ENCODE measurements at places on chromosomes 3 and 15.

GRCh38 chr3:171358881-171359198 is 101.4 kb downstream of the TNIK start:
- DNase-seq: no peak

DNA sequence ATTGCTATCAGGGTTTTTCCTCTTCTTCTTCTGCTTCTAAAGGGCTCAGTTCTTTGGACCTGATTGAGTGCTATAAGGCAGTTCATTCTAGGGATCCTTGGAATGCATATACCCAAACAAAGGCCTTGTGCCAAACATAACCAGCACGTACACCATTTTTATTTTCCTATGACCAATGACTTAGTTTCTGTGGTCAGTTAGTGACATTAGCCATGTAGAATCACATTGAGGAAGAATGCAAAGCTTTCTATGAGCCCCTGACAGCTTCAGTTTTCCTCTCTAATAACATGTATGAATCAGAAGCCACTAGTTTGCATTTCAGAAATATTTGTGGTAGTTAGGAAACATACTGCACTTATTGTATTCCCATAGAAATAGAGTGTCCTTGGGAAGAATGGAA is 240.0 kb downstream of the THRB start:
- DNase-seq: peak; percentile 83

GRCh38 chr3:131067983-131068382 is 41.3 kb downstream of the NEK11 start:
- DNase-seq: no peak

- DNase-seq: no peak
These were observed 14.5 kb downstream of the MESP2 start for GRCh38 chr15:89790661-89791060.

DNA sequence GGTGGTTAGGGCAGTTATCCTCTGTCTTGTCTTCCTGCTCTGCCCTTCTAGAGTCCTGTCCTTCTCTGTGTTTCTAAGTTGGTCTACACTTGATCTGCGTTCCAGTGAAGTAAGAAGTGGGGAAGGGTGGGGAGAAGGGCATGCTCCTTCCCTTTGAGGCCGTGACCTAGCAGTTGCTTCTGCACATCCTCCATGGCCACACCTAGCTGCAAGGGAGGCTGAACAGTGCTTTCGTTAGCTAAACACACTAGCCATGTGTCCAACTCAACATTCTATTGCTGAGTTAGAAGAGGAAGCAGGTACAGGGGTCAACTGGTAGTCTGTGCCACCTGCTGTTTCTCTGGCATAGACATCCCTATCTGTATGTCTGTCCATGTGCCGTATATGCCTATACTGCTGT is 94.5 kb downstream of the LARS2 start:
- no peak for DNase-seq

- DNase-seq: no peak
These were observed 49.9 kb downstream of the LINGO1 start for GRCh38 chr15:77582763-77583162.

DNA sequence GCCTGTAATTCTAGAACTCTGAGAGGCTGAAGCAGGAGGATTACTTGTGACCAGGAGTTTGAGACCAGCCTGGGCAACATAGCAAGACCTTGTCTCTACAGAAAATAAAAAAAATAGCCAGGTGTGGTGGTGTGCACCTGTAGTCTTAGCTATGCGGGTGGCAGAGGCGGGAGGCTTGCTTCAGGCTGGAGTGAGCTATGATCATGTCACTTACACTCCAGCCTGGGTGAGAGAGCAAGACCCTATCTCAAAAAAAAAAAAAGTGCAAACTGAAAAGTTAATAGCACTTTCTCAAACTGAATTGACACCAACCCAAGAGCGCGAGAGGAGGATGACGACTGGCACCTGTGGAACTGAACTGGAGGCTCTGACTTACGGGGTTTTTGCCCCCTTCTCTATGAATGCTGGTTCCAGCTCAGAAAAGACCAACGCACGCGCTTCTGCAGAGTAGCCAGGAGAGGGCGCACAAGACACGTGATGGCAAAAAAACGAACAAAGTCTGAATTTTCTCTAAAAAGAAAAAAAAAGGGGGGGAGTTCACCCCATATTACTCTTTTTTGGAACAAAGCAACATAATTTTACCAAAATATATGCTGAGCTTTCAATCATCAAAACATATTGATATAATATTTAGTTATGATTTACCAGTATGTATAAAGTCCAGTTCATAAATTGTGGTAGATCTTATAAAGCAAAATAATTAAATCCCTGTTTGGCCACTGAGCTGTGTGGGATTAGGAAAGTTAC is 23.7 kb downstream of the CFAP92 start:
- DNase-seq: peak; percentile 42

DNA sequence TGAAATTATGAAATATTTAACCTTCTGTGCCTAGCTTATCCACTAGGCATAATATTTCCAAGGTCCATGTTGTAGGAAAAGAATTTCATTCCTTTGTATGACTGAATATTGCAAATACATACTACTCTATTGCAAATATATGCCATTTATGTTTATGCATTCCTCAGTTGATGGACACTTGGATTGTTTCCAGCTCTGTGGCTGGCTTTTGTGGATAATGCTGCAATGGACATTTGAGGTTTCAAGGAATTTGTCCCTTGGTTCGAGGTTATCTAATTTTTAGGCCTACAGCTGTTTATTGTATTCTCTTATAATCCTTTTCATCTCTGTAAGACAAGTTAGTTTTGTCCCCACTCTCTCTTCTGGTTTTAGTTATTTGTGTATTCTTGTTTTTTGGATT is 7.7 kb upstream of the AADACL2 start:
- no peak for DNase-seq

DNA sequence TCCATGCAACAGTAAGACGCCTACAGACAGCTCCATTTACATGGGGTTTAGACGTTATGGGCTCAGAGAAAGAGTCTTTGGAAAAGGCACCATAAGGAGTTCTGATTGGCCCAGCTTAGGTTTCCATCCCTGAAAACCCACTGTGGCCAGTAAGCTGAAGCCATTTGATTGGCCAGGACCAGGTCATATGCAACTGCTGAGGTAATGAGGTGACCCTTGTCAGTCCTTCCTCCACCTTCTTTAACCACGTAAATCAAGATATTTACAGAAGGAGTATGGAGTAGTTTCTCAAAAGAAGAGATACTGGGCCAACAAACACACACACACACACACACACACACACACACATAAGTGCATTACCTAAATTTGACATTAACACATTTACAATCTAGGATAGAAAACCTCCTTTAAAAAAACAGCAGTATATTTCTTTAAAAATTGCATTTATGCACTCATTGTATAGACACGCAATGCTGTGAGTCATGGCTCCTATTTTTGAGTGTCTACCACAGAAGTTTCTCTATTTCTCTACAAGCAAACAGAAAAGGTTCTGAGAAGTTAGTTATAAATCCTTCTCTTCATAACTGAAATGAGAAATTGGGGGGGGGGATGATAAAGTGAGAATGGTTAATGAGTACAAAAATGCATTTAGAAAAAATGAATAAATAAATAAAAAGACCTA is 16.3 kb upstream of the MB21D2 start:
- DNase-seq: no peak

DNA sequence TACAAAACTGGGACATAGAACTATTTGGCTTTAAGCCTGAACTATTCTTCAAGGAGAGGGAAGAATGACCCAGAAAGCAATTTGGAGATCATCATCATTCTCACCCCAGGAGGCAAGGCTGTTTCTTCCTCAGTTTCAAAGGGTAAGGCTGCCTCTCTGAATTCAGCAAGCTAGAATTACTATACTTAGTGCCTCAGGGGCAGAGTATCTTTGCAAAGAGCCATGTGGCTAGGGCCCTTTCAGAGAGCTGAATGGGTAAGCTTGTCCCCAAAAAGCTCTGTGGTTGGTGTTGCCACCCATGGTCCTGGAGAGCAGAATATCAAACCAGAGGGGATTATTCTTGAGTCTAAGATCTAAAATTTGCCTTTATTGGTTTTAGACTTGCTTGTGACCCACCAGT is 720.3 kb upstream of the ARPP21 start:
- DNase-seq: no peak

GRCh38 chr15:77034695-77035489 is 36.0 kb downstream of the TSPAN3 start:
- no peak for DNase-seq

DNA sequence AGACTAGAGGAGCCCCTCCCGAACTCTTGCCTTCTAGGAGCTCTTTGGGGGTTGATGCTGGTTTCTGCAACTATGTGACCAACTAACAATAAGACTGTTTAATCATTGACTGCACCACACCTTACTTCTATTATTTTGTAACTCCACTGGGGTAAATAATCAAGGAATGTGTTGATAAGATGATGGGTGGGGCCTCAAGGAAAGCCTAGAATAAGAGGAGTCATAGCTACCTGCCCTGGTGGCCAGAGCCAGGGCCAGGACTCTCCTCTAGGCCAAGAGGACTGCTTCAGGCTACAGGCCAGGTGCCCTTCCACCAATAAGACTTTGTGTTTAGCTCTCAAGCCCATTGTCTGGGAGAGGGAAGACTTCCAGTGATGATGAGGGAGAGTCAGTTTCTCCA is 41.2 kb upstream of the PIAS1 start:
- DNase-seq: no peak

- no peak for DNase-seq
These were observed 138.0 kb downstream of the STT3B start for GRCh38 chr3:31670722-31671121.

DNA sequence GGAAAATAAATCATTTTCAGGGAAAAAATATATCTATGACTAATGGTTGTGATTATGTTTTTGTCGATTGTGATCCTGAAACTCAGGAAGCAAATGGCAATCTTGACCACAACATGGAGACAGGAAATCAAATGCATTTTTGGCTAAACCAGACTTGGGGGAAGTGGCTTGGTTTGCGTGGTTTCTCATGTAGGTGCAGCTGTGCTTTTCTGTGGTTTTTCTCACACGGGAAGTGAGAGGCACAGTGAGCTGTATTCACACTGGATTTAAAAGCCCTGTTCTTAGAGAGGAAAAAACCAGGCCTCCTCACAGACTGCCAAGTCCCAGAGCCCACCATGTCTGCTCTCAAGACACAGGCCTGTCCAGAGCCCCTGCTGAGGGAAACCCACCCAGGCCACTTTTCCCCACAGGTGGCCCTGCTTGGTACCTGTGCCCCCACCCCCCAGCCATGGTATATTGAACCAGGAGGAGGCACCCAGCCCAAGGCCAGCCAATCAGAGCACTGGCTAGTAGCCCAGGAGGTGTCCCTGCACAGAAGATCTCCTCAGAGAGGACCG is 46.1 kb downstream of the BTD start:
- DNase-seq: peak; percentile 98

DNA sequence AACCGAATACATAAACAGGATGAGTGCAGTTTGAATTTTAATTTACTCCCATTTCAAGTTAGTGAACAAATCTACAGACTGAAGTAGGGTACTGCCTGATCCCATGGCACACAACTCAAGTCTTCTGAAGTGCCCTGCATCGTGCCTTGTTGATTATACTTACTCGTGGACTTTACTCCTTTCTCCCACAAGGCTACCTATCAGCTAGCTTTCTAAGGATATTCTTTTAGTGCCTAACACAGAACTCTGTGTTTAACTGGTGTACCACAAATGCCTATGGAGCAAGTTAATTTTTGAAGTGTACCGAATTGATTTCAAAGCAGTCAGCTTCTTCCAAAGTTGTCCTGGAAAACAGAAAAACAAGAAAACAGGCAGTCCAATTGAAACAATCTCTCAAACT is 119.8 kb downstream of the TNIK start:
- DNase-seq: no peak

DNA sequence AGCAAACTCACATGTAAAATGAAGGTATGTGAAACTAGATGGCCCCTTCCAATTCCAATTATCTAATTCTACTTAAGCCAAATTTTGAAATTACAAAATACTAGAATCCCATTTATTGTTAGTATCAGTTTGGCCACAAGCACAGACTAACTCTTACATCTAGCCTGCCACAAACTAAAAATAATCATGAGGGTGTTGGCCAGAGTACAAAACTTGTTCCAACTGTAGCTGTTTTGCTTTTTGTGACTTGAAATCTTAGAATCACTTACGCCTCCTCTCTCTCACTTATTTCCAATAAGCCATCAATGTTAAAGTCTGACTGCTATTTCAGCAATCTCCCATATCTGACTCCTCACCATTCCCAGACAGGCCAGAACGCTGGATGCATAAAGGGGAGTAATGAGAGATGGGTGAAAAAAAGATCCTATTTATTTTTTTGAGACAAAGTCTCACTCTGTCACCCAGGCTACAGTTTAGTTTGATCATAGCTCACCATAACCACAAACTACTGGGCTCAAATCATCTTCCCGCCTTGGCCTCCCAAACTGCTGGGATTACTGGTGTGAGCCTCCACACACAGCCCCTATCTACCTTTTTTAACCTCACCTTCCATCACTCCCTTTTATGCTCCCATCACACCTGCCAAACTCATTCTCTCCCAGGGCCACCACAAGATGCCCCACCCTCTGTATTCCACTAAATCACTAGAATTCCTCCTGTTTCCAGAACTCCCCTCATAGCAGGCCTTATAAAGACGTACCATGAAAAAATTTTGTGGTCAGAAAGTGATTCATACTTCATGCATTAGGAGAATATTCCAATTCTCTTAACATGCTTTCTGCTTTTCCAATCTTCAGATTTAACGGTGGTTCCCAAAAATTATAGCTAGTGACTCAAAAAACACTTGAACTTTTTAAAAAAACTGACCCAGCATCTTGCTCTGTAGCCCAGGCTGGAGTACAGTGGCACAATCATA is 36.5 kb downstream of the ATOSA start:
- DNase-seq: peak; percentile 69

DNA sequence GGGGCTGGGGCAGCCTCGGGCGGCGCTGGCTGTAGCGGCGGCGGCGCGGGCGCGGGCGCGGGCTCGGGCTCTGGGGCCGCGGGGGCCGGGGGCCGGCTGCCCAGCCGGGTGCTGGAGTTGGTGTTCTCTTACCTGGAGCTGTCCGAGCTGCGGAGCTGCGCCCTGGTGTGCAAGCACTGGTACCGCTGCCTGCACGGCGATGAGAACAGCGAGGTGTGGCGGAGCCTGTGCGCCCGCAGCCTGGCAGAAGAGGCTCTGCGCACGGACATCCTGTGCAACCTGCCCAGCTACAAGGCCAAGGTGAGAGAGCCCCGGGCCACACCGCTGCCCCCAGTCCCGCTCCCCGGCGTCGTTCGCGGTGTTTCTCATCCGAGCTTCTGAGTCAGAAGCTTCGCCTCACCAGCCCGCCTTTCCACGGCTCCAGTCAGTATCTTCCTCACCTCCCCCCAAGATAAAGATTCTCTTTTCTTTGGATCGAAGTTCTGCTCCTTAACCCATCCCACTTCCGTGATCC is 600 bp downstream of the FBXO45 start:
- DNase-seq: peak; percentile 19

DNA sequence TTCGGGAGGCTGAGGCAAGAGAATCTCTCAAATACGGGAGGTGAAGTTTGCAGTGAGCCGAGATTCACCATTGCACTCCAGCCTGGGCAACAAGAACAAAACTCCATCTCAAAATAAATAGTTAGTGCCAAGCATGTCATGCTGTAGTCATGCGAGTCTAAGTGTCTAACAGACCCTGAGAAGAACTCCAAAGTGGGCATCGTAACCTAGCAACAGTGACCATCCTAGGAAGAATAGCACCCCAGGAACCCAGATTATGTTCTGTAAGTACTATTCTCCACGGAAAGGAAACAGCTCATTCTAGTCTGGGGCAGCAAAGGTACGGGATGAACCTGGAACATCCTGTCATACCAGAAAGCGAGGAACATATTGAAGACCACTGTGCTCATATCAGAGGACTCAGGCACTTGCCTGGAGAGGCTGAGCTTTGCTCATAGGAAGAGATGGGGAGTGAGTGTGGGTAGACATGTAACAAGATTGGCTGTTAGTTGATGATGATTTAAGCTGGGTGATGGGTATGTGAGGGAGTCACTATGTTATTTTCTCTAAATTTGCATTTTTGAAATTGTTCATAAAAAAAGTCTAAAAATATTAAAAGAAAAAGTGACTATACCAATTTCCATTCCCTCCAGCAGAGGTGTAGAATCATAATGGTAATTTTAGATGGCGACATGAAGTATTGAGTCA is 31.7 kb downstream of the BCL2L10 start:
- DNase-seq: no peak

All from fibroblast of mammary gland (primary cell).